ENCODE measurements at places on chromosomes 4 and X. TPM values are rescaled to one million over a fixed set of nuclear protein-coding genes. Genes with fewer than 3 reads are reported as not detected.

Gene PAGE5
- total RNA-seq: not detected

Gene HEPH
- 8.1 TPM for total RNA-seq

Gene MAGEC3
- not detected for total RNA-seq

Gene KLB
- total RNA-seq: 0.21 TPM

Gene ARSJ
- total RNA-seq: 13.8 TPM

Gene CYLC1
- not detected for total RNA-seq

Gene CXCL3
- 7.3 TPM for total RNA-seq

Gene PPID
- 37.6 TPM for total RNA-seq

Gene VSIG4
- total RNA-seq: 0.54 TPM

Gene C4orf51
- not detected for total RNA-seq

Gene ELF4
- total RNA-seq: 27.9 TPM

Gene CHRDL1
- 7.5 TPM for total RNA-seq

Gene TECRL
- not detected for total RNA-seq
